Sigmoid colon (tissue), 7 donors: ENCODE measurements at places on chromosomes 7 and 10. TPM values are rescaled to one million over a fixed set of nuclear protein-coding genes. Genes with fewer than 3 reads are reported as not detected.

Gene CRCP
- 48.5 TPM for total RNA-seq

Gene TBXAS1
- total RNA-seq = 19.3 TPM

Gene SLC26A3
- total RNA-seq = 12.0 TPM

Gene CALHM1
- not detected for total RNA-seq

Gene GRM3
- not detected for total RNA-seq

Gene LDB3
- 24.8 TPM for total RNA-seq

Gene POLR3A
- total RNA-seq = 9.6 TPM

Gene SEMA3E
- 10.5 TPM for total RNA-seq

Gene TRIM50
- total RNA-seq = 0.54 TPM

Gene GNGT1
- total RNA-seq = not detected

Gene SUN3
- not detected for total RNA-seq
